NAMALWA (cell line): ENCODE measurements at places on chromosomes 2 and 18.
A peak's percentile ranks its signal among the peaks of the same experiment; 100 is the strongest.

- no peak for DNase-seq
These were observed 172.3 kb downstream of the SMAD7 start for GRCh38 chr18:48778344-48779011.

DNA sequence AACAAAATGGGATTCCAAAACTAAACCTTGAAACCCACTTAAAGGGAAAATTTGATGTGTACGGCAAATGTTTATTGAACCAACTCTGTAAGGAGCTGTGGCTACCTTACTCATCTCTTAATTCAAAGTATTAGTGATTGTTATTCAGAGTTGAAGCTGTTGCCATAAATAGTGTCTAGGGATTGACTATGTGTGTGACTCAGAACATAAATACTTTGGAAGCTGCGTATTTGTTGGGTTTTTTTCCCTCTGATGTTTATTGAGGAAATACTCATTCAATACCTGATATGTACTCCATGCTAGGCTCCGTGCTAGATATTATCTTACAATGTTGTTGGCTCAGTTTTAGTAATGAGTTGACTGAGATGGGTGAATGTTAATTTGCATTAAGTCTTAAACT is 90.4 kb downstream of the PTRHD1 start:
- DNase-seq = no peak

- DNase-seq = no peak
These were observed 263.2 kb upstream of the HS6ST1 start for GRCh38 chr2:128581849-128582244.

DNA sequence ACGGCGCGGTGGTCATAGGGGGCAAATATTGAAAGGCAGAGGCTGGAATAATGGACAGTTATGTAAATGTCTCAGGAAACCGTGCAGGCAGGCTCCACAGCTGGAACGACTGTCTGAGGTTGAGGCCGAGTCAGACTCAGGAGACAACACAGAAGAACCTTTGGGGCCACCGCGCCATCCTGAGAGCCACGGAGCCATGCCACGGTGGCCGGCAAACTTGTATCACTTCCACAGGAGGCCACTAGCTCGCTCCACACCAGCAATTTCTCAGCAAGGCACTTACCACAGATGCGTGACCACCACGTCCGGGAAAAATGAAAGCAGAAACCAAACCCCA is 156.7 kb upstream of the SALL3 start:
- no peak for DNase-seq

DNA sequence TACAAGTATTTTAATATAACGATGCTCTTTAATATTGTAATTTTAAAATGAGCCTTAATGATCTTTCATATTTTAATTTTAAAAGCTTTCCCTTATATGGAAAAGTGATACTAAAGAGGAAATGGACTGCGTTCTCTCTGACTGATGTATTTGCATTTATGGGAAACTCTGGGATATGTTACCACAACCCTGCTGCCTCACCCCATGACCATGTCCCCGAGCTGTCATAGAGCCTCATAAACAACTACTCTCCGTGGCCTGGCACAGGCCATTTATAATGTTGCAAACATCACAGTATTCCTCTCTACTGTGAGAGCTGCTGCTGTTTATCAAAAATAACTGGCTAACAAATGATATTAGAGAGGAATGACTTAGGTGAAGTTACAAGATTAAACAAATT is 75.8 kb upstream of the SEC11C start:
- DNase-seq = no peak

DNA sequence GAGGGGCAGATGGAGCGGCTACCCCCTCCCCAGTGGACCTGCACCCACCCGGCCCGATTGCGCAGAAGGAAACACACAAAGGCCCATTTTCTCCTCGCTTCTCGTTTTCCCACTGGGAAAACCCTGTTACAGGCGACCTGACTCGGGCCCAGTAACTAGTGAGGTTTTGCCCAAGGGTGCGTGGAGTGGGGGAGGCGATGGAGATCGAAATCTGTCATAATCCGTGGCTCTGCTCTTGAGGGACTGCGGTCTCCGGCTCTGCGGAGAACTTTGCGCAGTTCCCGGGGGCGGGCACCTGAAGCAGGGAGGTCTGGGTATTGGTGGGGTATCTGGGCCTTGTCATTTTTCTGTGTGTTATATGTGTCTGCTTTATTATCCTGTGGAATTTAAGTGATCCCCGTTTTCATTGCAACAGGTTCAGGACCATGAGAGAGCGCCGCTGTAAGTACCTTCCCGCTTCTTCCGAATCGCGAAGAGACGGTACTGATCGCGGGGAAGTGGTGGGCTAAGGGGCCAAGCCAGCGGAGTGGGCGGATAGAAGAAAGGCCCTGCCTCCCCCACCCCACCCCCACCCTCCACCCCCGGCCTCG is 4.0 kb upstream of the HOXD4 start:
- DNase-seq = no peak

DNA sequence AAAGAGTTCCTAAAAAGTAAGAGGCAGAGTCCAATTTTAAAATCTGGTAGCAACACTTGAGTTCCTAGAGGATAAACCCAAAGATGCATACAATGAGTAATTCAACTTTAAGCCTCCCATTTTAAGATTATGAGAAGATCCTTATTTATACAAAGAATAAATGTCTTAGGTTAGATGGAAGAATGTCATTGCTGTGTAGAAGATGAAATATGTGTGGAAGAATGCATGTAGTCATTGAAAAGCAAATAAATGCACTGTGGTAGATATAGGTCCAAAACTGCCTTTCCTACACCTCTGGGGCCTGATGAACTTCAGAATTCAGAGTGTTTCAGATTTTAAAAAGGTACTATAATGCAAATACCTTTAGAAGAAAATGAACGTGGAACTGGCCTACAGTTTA is 58.7 kb upstream of the LRP1B start:
- no peak for DNase-seq

DNA sequence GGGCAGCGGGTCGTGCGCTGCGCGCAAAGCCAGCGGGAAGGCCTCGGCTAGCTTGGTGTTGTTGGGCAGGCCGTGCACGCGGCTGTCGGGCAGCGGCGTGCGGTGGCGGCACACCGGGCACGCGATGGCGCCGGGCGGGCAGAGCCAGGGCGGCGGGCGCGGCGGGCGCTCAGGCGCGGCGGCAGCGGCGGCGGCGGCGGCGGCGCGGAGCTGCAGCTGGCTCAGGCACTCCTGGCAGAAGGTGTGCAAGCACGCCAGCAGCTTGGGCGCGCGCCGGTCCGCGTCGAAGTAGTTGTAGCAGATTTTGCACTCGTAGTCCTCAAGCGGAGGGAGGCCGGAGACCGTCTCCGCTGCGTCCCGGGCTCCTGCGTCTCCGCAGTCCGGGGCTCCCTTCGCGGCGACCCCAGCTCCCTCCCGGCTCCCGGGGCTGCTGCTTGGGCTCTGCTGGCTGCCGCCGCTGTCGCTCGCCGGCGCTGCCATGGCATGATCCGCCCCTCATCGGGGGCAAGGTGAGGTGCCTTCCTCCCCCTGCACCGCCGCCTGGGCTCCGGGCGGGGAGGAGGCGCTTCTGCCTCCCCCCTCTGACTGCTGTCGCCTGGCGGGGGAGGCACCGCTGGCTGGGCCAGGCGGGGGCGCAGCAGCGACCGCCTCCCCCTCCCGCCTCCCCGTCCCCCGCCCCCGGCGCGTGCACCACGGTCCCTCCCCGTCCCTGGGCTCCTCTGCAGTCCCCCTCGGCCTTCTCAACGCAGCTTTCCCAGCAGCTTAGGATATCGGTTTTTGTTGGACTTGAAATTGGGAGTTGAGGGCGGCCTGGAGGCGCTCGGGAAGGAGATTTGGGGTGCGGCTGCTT is 21.0 kb upstream of the PAX3 start:
- DNase-seq = no peak

- DNase-seq = no peak
These were observed 231.4 kb downstream of the SEPTIN10 start for GRCh38 chr2:109382226-109382895.

DNA sequence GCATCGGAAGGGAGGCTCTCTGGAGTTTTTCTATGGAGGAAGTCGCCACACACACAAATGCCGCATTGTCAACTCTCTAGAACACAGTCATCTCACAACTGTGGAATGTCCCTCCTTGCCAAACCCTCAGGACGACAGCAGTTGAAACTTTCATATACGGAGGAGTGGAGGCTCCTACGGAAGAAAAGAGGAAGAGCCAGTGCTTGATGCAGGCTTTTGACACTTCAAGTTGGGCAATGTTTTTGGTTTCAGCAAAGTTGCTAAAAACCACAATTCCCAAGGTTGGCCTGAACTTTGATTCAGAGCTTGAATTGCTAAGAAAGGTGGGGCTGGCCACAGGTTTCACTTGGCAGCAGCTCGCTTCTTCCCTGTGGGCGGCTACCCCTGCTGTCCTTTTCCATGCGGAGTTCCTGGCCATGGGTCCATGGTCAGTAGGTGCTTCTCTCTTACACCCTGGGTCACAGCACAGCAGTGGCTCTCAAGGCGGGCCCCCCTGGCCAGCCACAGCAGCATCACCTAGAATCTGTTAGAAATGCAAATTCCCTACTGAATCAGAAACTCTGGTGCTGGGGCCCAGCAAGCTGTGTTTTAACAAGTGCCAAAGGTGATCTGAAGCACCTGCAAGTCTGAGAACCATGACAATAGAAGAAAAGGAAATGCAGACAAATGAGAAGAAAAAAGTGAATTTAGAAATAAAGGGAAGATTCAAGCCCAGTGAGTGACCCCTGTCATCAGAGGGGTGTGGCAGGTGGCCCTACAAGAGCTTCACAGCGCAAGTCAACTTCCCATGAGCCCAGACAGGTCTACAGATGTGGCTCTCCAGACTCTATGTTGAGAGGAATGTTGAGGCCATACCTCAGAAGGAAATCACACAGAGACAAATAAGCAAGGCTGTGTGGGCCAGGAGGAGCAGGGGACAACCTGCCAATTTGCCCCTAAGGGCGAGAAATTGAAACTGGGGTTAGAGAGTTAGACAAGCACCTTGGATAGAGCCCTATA is 856.4 kb downstream of the RNF144A start:
- DNase-seq = no peak

DNA sequence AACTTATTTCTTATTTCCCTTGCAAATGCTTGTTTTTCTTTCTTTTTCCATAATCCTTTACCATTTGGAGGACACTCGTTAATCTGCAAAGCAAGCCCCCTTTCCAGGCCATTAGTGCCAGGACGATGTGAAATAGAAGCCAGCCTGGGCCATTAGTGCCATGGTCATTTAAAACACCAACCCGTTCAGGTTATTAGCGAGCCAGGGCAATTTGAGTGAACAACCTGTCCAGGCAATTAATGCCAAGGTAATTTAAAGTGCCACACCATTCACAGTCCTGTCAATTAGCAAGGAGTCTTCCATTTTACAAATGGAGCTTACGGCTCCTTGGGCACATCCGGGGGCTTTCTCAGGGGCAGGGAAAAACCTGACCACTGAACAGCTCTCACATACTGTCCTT is 370.6 kb downstream of the HRH4 start:
- DNase-seq = no peak

DNA sequence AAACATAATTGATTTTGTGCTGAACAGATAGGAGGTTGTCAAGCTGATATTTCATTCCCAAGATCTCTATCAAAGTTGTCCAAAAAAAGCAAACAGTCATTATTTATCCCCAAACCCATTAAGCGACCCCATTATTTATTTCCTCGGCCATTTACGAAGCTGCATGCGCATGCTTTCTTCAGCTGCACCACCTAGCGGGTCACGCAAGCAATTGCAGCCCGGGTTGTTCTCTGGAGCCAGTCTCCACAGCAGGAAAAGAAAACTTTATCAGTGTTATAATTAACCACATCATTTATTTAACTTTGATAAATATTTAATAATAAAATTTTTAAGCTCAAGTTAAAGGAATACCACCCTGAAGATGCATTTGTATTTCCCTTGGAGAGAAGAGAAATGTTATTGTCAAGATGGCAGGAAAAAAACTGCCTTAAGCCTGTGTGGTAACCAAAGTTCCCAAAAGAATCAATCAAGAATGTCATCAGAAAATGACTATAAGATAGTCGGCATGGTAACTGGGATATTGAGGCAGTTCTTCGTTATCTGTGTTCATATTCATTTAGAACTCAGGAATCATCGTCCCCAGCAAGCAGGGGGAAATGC is 304.7 kb downstream of the FBXO15 start:
- peak; percentile 70 for DNase-seq
